Osteoblast (primary cell): ENCODE measurements at places on chromosomes 13 and 19.

DNA sequence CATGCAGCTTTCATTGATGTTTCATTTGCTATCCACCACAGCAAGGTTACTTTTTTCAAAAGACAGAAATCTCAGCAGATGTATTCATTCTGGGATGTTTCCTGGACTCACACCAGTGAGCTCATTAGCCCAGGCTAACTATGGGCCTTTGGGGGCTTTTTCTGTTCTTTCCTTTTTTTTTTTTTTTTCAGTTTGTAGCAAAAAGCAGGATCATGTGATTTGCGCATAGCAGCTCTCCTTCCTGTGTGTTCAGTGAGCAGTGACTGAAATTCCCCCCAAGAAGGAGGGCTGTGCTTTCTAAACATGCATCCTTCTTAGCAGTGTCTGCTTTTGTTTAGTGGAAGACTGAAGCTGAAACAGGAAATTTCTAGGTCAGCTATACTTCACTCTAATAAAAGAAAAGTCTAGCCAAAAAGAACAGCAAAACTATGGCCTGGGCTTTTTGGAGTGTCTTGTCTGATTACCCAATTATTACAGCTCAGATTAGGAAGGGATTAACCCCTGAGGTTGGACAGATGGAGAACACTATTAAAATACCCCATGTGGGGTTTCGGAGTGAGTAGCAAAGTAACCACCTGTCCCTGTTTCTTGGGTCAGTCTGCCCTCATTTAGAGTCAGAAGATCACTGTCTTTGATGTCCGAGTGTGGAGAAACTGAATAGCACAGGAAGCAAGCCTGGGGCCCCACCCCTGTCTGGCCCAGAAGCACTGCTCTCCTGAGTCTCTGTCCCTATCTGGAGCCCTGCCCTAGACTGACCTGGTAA is 8.9 kb upstream of the AMER2 start:
- DNase-seq, result no peak

- peak; percentile 90 for DNase-seq
Observed at GRCh38 chr19:10289167-10289835, 451 bp upstream of the ICAM5 start.

DNA sequence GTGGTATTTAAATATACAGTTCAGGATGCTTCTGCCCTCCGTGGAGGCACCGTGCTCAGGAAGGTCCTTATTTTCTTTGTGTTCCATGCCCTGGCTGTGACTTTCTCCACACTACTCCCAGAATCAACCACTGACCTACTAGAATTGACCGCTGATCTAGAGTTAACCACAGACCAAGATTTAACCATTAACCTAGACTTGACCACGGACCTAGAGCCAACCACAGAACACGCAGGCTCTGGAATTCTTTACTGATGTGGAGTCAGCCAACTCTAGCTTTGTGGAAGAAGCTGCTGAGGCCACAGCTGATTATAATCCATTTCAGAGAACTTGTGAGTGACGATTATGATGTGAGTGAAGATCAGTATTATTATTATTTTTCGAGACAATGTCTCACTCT is 18.0 kb downstream of the GTF2F2 start:
- DNase-seq, result no peak

GRCh38 chr13:46109451-46109850 is 4.6 kb upstream of the CPB2 start:
- no peak for DNase-seq

DNA sequence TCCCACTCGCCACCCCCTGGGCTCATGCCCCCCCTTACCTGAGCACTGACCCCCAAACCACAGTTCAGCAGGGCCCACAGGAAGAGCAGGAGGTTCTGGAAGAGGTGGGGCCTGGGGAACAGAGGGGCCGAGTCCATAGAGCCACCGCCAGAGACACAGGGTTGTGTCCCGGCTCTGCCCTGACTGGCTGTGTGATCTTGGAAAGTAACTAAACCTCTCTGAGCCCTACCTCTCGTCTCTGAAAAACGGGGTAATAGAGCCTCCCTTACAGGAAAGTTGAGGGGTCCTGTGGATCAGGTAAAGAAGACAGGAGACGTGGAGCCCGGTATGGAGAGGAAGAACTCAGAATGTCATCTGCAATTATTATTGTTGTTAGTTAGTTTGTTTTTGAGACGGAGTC is 2.0 kb downstream of the ADAMTSL5 start:
- DNase-seq, result no peak

DNA sequence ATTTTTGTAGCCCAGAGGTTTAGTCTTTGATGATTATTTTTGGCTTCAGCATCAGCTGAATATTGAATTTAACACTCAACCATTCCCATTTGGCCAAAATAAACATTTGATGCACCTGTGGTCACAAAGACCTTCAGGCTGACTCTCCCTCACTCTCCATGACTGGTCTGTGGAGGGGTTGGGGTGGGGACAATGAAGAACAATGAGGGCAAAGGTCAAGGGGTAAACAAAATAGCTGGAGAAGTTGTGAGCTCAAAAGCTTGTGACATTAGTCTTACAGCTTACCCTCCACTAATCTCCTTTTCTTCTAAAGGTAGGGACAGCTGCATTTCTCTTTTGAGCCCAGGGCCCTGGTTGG is 86.9 kb downstream of the SLC15A1 start:
- no peak for DNase-seq

- DNase-seq, result no peak
Observed at GRCh38 chr13:109139346-109139745, 509.9 kb downstream of the MYO16 start.

GRCh38 chr19:31312009-31312676 is 37.1 kb downstream of the TSHZ3 start:
- peak; percentile 96 for DNase-seq
